ENCODE measurements at places on chromosomes 3 and 15.

DNA sequence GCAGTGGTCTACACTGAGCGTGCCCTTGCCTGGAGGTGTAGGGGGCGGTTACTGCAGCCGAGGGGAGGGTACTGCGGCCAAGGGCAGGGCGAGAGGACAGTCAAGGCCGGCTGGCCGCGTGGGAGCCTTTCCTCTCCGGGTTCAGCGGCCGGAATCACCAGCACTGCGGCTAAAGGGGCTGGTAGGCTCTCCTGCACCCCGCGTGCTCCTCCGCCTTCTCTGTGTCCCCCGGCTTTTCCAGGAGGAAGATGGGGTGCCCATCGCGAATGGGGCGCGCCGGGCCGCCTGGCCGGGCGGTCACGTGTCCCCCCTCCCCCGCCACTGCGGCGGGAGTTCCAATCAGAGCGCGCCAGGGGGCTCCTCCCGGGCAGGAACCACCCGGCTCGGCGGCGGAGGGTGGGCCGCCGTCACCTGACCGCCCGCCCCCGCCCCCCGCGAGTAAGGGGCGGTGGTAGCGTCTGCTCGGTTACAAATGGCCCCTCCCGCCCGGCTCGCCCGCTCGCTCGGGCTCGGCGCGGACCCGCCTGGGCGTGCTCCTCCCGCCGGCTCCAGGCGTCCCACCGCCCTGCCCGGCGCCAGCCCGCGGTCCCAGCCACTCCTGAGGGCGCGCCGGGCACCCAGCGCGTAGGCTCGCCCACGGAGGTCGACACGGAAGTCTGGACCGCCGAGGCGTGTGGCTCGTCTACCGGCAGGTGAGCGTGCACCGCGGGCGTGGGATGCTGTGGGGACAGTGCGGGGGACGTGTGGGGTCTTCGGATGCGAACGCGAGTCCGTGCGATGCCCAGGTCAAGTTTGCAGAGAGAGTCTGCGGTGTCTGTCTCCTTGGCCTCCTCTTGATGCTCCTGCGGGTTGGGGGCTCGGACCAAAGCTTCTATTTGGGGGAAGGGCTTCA lies 242.6 kb upstream of the TOPAZ1 start:
- peak; percentile 7 for DNase-seq

DNA sequence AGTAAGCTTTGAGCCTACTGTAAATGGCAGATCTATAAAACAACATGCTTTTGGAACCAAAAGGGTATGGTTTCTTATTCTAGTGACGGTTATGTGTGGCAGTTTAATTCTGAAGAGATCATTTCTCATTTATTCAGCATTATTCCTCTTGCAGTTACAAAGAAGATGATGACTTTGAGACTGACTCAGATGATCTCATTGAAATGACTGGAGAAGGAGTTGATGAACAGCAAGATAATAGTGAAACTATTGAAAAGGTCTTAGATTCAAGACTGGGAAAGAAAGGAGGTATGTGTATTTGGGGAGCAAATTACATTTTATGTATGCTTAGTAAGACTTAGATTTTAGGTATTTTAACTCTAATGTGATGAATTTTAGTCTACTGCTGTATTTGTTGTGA lies 41.5 kb downstream of the CHD2 start:
- DNase-seq = no peak

- DNase-seq = no peak
Observed at GRCh38 chr15:93716615-93717231, 514.6 kb upstream of the MCTP2 start.

DNA sequence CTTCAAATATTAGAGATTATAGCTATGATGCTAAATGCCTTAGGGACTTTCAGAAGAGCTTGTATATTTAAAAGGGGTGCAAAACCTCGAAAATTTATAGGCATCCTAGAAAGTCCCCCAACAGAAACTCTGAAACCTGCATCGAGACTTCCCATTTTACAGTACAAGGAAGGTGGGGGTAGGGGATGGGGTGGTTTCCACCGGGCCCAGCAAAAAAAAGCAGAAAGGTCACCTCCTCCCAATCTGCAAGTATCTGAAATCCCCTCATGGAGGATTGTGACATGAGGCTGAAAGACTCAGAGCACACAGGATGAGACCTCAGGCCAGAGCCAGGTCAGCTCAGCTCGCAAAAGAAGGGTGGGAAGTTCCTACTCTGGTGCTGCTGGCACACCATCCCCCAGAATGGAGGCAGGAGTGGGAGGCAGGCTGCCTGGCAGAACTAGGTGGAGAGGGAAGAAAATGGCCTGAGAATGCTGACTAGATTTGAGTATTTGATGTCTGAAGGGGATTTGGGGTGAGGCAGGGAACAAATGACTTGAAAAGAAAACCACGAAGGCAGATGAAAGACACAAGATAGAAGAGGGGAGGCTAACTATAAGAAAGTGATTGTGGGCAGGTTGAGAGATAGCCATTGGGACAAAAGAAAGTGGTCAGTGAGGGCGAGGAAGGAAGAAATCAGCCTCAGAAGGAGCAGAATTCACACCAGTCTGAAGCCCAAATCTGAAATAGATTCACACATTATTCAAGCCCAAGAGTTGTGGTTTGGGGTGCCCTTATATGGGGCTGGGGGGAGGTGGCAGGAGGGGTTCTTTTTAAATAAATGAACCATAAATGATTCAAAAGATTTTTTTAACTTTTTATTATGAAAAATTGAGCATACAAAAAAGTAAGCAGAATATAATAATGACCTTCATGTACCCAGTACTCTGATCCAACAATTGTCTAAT lies 22.5 kb upstream of the TSC22D2 start:
- DNase-seq = no peak

DNA sequence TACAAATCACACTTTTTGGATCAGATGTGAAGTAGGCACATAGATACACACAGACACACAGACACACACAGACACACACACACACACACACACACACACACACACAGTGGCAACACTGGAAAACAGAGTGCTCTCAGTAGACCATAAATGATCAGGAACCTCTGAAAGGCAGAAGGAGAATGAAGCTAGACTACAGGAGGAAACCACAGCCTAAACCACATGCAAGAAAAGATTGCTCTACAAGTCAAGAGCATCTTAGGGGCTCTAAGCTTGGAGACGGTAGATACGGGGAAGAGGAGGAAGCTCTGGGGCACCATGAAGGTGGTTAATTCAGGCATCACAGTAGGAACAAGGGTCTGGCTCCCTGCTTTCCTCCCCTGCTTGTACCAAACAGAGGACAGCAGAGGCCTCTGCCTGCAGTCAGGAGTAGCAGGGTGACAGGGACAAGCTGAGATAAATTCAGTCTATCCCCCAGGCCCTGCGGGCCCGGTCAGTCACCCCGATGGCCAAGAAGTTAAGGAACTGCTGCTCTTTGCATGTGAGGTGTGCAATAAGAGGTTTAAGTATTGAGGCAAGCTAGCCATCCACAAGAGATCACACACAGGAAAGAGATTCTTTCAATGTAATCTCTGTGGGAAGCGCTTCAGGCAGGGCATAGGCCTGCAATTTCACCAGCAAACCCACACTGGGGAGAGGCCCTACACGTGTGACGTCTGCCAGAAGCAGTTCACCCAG lies 23.5 kb upstream of the ARPIN start:
- no peak for DNase-seq

DNA sequence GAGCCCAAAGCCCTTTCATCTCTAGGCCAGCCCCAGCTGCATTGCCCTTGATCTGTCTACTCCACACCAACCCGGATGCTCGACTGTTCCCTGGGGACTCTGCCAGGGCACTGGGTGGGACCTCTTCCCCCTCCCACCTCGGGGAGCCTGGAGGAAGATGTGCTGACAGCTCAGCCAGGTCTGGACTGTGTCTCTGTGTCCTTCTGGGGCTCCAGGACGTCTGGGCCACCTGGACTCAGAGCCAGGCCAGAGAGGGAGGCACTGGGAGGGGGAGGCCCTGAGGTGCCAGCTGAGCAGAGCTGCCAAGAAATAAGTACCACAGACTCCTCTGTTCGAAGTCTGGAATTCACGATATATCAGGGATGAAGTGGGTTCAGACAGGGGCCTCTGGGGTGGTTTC lies 5.8 kb upstream of the HCN4 start:
- no peak for DNase-seq

- no peak for DNase-seq
Observed at GRCh38 chr3:32831791-32832190, 14.0 kb downstream of the TRIM71 start.

DNA sequence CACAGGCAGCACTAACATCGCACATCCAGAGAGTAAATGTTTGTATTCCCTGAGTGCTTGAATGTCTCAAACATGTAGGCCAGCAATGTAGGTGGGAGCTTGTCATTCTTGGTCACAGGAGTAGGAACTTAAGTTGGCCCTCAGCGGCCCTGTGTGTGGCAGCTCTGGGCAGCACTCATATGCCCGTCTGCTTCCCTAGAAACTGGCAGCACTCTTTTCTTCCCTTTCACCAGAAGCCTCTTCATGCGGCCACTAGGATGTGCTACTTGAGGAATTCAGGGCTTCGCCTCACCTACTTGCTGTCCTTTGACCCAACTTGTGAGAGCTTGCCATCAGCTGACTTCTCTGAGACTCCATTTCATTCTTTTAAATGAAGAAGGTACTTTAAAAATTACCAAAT lies 69.5 kb downstream of the TIPARP start:
- DNase-seq = no peak

- DNase-seq = no peak
Observed at GRCh38 chr3:89740080-89740880, 632.9 kb downstream of the EPHA3 start.

DNA sequence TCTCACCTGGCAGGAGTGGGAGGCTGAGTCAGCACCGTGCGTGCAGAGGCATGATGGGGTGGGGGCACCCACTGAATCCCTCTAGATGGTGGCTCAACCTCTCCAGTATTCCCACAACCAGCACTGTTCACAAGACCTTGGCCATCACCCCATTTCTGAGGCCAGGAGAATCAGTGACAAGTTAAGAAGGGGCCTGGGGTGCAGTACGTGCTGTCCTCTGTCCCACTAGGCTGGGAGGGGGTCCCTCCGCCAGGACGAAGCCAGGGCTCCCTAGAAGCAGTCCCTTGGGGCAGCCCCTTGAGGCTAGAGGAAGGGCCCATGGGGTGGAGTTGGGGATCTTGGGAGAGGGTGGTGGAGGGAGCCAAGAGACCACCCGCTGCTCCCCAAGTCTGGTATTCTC lies 4.8 kb downstream of the MYL3 start:
- no peak for DNase-seq

GRCh38 chr3:193962986-193963685 lies 172.8 kb upstream of the HES1 start:
- DNase-seq = no peak

DNA sequence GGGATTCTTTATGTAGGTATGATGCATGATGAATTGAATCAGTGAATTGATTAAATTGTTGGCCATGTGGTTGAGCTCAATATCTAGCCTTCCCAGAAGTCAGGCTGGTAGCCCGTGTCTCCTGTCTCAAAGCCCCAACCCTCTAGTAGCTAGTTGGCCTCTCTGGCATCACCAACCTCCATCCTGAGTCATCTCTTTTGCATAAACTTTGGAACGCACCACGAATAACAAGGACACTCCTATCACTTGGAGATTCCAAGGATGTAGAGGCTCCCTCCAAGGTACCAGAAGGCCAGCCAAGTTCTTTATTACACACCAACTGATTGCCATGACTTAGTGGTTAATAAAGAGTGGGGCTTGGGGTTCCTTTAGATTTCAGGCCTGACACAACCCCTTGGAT lies 148.4 kb downstream of the APBA2 start:
- no peak for DNase-seq

DNA sequence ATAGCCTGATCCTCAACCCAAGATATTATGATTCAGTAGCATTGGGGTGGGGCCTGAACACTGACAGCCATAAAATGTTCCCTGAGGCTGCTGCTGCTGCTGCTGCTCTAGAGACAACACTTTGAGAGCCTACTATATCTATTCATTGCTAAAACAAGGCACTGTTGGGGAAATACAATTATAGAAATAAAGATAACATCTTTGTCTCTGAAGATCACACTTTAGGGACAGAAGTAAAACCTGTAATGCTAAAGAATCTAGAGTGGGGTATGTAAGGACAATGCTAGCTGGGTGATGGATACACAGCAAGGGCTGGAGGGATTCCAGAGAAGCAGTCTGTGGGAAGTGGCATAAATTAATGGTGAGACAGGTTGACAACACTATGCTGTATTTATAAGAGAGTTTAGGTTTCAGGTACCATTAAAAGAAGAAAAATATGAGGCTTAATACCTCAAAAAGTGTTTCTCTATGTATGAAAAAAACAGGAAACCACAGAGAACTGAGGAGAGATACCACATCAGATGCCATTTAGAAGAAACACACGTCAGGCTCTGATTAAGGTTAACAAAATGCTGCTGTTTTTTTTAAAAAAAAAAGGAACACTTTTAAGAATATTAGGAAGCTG lies 115.9 kb downstream of the CBLB start:
- no peak for DNase-seq

DNA sequence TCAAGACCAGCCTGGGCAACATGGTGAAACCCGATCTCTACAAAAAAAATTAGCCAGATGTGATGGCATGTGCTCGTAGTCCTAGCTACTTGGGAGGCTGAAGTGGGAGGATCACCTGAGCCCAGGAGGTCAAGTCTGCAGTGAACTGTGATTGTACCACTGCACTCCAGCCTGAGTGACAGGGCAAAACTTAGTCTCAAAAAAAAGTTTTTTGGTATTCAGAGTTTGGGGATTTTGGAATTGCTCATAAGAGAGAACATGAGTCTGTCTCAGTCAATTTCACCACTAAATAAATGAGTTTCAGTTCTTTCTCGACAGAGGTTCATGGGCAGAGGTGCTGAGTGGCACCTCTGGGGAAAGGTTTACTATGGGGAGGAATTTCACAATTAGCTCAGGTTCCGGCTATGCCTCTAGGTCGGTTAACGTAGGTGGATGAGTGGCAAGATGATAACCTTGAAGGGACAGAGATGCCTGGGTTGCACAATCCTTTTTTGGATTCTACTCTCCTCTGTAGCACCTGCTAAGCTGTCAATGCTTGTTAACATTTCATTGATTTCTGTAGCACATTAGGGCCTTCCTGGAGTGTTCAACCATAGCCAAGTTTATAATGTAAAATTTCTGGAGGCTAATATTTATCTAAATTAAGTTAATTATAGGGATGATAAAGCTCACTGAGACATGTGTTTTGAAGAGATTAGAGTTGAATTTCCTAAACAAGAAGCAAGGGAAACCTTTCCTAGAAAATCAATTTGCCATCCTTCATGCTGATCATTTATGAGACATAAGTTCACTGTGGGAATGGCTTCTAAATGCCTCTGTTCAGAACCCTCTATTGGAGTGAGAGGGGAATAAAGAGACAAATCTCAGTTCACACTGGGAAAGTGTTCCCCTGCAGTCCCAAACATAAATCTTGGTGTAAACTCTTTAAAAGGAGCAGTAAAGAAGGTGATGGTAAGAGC lies 37.4 kb upstream of the DCP1A start:
- no peak for DNase-seq

- no peak for DNase-seq
Observed at GRCh38 chr15:62085740-62086139, 19.0 kb downstream of the C2CD4A start.

Data from dermis blood vessel endothelial cell (primary cell).